ENCODE measurements at places on chromosomes 7 and 10.
A peak's percentile ranks its signal among the peaks of the same experiment; 100 is the strongest.

- no peak for DNase-seq
These were observed 51.4 kb upstream of the APBB1IP start for GRCh38 chr10:26386781-26387180.

- no peak for DNase-seq
These were observed 45.0 kb upstream of the CACUL1 start for GRCh38 chr10:118799777-118800176.

DNA sequence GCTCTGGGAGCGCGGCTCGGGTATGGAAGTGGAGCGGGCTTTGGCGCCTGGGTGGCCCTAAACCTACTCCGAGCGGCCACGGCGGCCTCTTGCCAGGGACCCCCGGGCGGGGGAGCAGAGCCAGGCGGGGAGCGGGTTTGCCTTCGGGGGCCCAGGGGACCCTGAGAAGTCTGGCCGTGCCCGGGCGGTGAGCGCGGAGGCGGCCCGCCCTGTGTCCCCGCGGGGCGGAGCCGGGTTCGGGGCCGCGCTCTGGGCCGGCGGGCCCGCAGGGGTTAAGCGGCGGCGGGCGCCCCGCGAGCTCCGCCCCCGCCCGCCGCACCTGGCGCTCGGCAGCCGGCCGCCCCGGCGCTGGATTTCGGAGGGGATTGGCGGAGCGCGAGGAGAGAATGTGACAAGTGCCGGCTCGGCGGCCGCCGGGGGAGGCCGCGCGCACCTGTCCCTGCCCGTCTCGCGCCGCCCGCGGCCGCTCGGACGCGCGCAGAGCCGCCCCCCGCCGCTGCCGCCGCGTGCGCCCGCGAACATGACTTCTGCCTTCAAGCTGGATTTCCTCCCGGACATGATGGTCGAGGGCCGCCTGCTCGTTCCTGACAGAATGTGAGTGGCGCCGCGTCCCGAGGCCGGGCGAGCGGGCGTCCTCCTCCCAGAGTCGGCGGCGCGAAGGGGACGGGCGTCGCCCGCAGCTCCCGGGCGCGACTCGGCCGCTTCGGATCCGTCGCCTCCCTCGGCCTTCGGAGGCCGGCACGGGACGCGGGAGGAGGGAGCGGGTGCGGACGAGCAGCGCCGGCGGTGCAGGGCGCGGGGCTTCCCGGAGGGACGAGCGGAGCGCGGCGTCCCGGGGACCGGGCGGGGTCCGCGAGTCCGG is at the start of gene CELF2:
Gene CELF2, plus strand, starts transcription at position 303 of the 862 bp plus-strand sequence. Its CDS starts 218 bp downstream, at position 521.
- peak; percentile 44 for DNase-seq

- DNase-seq: peak; percentile 4
These were observed 1214.1 kb downstream of the SORCS1 start for GRCh38 chr10:105950410-105950809.

GRCh38 chr7:37590824-37591223 is 92.7 kb upstream of the GPR141 start:
- no peak for DNase-seq

DNA sequence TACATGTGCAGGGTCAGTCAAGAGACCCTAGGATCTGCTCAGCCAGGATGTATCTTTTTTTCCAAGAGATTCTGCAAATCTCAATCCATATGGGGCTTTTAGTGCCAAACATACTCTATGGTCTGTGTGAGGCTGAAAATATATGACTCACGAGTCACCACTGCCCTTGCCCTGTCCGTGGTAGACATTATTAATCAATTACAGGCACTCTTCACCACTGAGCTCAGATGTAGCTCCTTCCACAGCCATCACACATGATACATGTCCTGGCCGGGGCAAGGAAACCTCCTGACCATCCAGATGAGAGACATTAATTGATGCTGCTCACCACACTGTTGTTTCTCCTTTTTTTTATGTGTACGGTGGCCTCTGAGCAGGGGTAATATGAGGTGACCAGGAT is 90.2 kb upstream of the RET start:
- DNase-seq: no peak

DNA sequence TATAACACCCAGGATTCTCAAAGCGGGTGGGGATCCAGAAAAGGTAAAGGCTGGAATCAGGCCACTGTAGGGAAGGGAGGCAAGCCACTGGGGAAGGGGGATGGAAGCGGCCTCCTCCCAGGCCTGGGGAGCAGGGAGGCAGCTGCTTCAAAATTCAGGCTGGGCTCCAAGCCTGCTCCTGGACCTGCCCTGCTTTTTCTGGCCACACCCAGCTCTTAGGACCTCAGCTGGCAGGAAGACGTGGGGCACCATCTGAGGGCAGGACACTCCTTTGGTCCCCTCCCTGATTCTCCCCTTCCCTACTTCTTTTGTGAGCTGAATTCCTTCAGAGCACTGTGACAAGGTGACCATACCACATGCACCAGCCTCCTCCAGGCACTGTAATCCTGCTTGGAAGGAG is 4.6 kb upstream of the LBX1 start:
- DNase-seq: no peak

DNA sequence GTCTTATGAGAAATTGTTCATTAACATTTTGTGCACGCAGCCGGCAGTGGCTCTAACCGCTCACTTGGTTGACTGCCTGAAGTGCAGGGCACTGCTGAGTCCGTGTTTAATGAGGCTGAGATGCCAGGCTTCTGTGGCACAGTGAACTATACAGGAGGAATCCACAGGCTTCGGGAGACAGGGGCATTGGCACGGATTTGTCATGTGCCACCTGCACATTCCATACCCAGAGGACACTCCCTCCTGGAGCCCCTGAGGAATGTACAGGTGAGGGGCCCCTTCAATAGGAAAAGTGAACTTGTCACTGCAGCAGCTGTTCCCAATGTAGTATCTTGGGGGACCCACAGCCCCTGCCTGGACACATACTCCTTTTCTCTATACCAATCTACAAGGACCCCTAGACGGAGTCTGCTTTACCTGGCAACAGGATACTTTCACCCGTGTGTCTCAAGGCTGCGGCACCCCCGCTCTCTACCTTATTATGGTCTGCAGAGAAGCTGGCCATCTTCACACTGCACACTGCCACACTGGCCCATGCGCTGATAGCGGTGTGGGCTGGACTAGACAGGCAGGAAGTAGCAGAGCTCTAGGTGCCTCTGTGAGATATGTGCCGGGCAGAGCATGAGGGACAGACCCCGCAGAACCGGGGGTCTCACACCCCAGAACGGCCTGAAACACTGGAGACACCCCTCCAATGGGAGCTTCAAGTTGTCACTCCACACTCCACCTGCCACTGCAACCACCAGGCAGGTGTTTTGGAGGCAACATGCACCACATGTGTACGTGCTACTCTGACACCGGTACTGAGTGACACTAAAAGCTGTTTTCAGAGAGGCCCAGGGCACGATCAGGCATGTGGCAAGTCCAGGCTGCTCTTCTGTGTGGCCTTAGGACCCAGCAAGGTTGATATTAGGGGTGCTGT is 71.4 kb upstream of the RHEB start:
- DNase-seq: no peak

GRCh38 chr7:90777886-90778285 is 181.8 kb downstream of the CDK14 start:
- DNase-seq: no peak

DNA sequence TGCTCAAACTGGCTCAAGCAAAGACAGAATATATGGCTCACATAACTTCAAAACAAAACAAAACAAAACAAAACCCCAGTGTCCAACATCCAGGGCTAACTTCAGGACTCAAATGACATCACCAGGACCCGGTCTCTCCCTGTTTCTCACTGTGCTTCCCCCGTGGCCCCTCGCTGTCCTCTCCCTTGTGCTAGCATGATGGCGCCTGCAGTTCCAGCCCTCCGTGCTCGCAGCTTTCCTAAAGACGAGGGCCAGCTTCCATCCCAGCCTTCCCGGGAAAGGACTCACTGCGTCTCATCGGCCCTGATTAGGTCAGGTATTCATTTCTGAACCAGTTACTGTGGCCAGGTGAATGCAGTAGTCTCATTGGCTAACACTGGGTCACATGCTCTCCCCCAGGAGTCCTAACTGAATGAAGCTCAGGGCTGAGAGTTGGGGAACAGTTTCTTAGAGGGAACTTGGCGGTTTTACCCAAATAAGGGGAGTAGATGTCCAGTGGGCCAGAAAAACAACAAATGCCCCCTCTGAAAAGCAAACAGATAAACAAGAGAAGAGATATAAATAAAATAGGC is 33.0 kb upstream of the CTBP2 start:
- no peak for DNase-seq

- no peak for DNase-seq
These were observed 2.2 kb downstream of the IRF5 start for GRCh38 chr7:128939861-128940410.

DNA sequence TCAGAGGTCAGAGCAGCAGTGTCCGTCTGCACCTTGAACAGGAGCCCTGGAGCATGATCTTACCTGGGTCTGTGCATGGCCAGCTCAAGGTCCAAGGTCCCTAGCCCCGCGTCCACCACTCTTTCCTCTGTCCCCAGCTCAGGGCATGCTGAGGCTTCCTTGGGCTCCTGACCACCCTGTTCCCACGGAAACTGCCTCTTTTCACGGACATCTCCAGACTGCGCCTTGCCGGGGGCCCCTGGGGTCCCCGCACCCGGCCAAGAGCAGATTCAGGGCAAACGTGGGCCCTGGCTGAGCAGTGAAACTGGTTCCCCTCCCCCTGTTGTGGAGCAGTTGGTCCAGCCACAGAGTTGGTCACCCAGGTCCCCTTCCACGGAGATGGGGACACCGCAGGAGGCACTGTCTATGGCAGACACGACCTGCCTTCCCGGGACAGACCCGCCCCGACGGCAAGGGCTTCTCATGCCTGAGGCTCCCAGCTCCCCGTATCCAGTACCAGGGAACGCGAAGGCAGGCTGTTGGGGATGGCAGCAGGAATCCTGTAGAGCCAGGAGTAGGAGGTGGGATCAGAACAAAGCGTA is 217.4 kb upstream of the PPP2R2D start:
- no peak for DNase-seq

DNA sequence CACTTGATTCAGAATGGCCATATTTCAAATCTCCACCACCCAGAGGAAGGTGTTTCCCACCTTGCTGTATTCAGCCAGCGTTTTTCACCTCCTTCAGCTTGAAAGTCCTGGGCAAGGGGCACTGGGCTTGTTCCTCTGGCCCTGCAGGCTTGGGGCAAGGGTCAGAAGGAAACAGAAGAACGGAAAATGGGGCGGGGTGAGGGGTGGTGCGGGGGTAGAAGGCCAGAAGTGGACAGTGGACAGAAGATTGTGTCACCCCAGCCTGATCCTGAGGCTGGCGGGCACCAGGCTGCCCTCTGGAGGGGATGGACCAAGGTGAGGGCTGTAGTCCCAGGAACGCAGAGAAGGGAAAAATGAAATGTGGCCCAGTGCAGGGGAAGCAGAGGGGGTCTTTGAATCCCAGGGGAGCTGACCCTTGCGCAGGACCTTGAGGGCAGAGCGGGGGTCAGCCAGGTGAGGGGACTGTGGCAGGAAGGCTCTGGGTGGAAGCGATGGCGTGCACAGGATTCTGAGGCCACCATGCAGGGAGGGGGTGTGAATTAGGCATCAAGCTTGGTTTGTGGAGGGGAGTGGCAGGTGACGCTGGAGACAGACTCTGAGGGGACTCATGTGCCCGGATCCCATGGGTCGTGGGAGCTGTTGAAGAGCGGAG is 23.0 kb downstream of the TMEM120A start:
- no peak for DNase-seq

GRCh38 chr10:27413387-27413786 is 90.7 kb upstream of the RAB18 start:
- DNase-seq: no peak

GRCh38 chr10:77513781-77514331 is 123.8 kb downstream of the KCNMA1 start:
- no peak for DNase-seq

GRCh38 chr7:155800741-155801267 is 11.5 kb downstream of the SHH start:
- DNase-seq: no peak

GRCh38 chr10:120278069-120278468 is 179.0 kb upstream of the PLPP4 start:
- DNase-seq: no peak

- no peak for DNase-seq
These were observed 6.2 kb downstream of the TNRC18 start for GRCh38 chr7:5417106-5418071.

GRCh38 chr7:112986256-112987031 is 100.2 kb downstream of the GPR85 start:
- DNase-seq: no peak

GRCh38 chr10:61898435-61898778 is 3.1 kb upstream of the ARID5B start:
- DNase-seq: no peak

GRCh38 chr10:13652860-13653259 is 66.1 kb downstream of the PRPF18 start:
- no peak for DNase-seq

- no peak for DNase-seq
These were observed 87.1 kb downstream of the NKX6-2 start for GRCh38 chr10:132698761-132699391.

DNA sequence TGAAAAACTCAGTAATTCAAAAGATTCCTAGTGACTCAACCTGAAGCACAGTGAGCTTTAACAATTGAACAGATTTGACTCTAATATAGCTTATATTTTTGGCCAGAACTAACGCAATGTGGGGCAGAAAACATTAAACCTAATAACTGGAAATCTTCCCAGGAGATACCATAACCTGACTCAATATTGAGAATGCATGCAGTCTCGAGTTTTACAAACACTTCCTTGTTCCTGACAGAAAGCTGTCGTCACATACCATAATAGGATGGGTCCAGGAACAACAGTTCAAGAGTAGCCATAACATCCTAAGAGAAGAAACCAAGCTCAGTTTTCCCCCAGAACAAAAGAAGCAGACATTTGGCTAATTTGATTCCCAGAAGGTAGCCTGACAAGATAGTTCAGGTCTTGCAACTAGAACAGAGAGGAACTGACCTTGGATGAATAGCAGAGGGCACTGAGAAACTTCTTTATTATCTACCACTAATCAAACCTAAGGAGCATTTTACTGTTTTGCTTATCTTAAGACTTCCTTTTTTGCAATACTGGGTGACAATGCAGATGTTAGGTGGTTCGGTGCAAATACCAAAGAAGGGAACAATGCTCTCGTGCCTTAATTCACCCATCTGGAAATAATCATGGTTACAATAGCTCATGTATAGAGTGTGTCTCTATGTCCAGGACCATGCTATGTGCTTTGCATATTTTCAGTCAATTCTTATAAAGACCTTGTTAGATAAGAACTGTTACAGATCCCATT is 38.6 kb upstream of the ACSL5 start:
- no peak for DNase-seq

GRCh38 chr10:32964270-32964669 is 6.2 kb upstream of the ITGB1 start:
- no peak for DNase-seq

DNA sequence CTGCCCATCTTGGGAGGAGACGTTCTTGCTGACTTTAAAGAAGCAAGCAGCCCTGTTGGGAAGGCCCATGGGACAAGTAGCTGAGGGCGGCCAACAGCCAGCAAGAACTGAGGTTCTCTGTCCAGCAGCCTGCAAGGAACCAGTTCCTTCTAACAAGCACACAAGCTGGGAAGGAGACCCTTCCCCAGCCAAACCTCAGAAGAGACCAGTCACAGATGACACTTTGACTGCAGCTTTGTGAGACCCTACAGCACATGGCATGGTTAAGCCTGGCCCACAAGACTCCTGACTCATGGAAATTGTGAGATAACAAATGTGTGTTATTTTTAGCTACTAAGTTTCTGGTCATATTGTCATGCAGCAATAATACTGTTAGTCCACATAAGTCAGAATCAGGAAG is 99.9 kb downstream of the PRLHR start:
- DNase-seq: no peak

All from CD4-positive, alpha-beta T cell treated with Interleukin-10 for 1 hour (primary cell).